Renal cortex interstitium (tissue), 15 donors: ENCODE measurements at places on chromosomes 7 and 10.

GRCh38 chr7:7641129-7641663 lies 644 bp downstream of the UMAD1 start:
- no peak for DNase-seq

- no peak for DNase-seq
These were observed 346.1 kb upstream of the ANKRD30A start for GRCh38 chr10:36779238-36779846.

DNA sequence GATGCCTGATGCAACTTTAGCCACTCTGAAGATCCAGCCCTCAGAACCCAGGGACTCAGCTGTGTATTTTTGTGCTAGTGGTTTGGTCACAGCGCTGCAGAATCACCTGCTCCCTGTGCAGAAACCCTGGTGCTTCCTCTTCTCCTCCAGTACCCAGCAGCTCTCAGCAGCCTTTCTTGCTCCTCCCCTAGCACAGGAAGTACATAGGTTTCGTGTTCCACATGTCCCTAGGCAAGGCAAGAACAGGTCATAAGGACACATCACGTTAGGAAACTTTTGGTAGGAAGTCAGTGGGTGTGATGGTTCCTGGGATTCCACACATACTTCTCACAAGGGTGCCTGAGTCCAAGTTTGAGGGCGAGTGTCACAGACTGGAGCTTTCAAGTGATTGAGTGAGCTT lies 167.9 kb upstream of the PRSS1 start:
- DNase-seq: no peak

DNA sequence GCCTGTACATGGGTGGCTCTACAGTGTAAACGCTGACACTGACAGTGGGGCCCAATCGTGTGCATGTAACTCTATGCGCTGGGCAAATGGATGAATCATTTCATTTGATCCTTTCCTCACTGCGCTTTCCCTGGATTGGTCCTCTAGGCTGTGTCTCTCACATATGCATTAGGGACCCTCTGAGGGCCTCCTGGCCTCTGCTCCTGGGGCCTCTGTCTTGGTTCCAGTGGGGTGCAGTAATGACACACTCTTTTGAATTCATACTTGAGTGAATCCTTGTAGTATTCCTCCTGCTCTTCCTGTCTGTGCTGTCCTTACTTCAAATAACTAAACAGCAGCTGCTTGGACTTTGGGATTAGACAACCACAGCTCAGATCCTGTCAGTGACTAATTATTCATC lies 176.5 kb upstream of the ADO start:
- no peak for DNase-seq

GRCh38 chr7:16644157-16644556 lies 1.4 kb downstream of the ANKMY2 start:
- no peak for DNase-seq

- DNase-seq: no peak
These were observed 23.4 kb downstream of the LEP start for GRCh38 chr7:128264477-128264876.

GRCh38 chr7:55464422-55464821 lies 99.3 kb downstream of the LANCL2 start:
- DNase-seq: no peak

DNA sequence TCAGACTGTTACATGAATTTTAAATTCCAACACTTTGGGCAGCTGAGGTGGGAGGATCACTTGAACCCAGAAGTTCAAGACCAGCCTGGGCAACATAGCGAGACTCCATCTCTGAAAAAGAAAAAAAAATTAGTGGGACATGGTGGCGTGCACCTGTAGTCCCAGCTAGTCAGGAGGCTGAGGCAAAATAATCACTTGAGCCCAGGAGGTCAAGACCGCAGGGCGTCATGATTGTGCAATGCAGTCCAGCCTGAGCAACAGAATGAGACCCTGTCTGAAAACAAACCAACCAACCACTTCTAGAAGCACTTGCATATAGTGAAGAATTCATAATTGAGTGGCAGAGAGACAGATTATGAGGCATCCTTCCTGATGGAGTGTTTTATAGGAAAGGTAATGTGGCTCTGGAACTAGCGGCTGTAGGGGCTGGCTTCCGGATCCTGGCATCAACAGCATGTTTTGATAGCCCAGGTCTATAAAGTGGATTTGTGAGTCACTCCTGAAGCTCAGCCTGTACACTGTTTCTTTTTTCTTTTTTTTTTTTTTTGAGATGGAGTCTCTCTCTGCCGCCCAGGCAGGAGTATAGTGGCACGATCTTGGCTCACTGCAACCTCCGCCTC lies 40.3 kb upstream of the RSBN1L start:
- no peak for DNase-seq
